ENCODE measurements at places on chromosomes 1 and 21.

DNA sequence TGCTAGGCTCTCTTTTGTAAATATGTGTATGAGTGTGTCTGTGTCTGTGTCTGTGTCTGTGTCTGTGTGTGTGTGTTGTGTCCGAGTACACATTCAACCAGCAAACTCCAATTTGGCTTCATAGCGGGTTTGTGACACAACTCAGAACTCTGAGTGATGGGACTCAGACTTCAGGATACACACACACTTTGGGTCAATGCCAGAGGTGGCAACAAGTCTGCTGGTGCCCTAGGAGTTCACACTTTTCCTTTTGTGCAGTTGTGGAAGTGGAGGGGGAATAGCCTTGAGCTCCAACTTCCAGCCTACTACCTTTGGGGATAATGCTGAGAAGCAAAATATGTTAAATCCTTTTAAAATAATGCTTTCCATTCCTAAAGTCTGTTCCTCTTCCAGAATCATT, 16.6 kb upstream of the TBX15 start:
- no peak for DNase-seq

- DNase-seq: no peak
These were observed 224.1 kb downstream of the SLC45A1 start for GRCh38 chr1:8541961-8542521.

DNA sequence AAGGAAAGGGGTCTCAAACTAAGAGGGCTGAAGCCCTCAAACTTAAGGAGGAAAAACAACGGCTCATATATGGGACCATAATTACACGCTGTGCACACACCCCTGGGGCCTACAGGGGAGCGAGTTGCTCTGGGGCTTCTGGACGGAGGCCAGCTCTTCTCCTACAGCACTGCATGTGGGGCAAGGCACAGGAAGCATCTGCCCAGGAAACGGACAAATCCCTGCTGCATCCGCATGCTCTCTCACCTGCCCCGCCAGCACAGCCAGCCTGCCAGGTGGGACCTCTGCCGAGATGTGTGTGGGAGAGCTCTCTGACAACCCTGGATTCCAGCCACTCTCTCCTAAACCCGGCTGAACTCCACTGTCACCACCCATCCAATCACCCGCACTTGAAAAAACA, 54.1 kb downstream of the MRPL37 start:
- no peak for DNase-seq

DNA sequence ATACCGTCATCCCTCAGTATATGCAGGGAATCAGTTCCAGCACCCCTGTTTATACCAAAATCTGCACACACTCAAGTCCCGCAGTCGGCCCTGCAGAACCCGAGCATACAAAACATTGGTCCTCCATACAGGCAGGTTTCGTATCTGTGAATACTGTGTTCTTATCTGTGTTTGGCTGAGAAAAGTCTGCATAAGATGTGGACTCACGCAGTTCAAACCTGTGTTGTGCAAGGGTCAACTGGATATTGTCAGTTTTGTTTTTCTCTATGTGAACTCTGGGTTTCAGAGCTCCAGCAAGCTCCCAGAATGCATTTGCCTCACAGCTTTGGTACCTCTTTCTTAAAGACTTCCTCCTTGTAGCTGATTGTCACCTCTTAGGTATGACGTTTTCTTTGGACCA, 100.6 kb downstream of the NR5A2 start:
- no peak for DNase-seq

GRCh38 chr1:89837510-89837909, 16.7 kb downstream of the LRRC8D start:
- no peak for DNase-seq

- DNase-seq: no peak
These were observed 120.3 kb downstream of the PTPRU start for GRCh38 chr1:29356663-29357062.

DNA sequence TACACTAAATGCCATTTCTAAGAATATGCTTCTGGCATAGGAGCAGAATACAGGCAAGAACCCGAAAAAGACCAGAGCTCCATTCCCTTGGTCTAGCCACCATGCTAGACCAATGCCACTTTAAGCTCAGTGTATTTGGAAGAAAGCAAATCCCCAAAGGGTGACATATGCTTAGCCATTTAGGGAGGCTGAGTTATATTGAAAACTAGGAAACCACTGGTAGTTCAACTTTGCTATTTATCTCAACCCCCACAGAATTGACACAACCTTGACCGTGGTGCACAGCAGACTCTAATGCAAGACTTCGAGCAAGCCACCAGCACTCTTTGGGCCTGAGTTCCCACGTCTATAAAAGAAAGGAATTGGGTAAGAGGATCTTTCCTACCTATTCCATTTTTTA, 167.9 kb downstream of the ADSS2 start:
- DNase-seq: no peak

- no peak for DNase-seq
These were observed 14.1 kb downstream of the PCSK9 start for GRCh38 chr1:55053265-55053954.

GRCh38 chr1:55363268-55363667, 148.1 kb upstream of the USP24 start:
- DNase-seq: no peak

- no peak for DNase-seq
These were observed 9.9 kb upstream of the COG2 start for GRCh38 chr1:230632273-230632873.

DNA sequence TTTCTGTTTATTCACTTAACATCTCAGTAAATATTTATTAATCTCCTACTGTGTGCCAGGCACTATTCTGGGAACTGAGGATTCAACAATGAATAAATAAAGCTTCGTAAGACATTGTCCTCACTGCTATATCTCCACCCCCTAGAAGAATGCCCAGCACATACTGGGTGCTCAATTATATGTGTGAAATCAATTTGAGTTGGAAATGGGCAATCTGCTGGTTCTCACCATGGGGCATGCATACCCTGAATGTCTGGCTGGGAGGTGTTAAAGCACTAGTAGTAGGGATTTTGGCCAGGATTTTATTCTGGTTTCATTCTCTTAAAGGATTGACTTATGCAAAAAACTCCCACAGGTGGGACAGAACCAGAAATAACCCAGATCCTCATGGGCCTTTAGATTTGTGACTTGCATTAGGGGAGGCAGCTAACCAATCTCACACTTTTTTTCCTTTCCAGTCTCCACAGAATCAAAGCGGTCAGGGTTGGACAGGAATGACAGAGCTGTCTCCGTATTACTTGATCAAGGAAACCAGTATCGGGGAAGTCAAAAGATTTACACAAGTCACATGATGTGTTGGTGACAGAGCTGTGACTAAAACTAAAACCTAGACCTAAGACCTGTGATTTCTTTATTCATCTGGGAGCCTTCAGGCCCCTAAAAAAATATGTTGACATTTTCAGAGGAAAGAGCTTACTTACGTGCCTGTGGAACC, 12.8 kb downstream of the GFI1 start:
- DNase-seq: no peak

DNA sequence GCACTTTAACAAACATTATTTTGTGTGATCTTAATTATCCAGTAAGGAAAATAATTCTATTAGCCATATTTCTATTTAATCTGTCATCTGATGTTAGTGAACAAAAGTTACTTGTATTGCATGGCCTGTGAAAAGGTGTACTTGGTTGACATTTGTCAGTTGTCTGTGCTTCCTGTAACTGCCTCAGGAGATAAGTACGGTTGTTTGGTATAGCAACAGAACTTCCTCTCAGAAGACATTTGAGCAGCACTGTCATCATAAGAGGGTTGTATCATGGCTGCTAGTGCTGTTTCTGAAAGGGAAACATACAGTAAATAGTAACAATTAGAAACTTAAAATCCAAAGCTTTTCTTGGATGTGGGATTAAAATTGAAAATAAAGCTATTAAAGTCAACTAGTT, 3.4 kb downstream of the BLZF1 start:
- DNase-seq: no peak

- DNase-seq: no peak
These were observed 9.3 kb downstream of the ATP1A2 start for GRCh38 chr1:160124705-160125478.

GRCh38 chr1:175078629-175079028, 11.0 kb downstream of the TNN start:
- no peak for DNase-seq

GRCh38 chr1:108758796-108759195, 12.3 kb downstream of the STXBP3 start:
- DNase-seq: no peak

DNA sequence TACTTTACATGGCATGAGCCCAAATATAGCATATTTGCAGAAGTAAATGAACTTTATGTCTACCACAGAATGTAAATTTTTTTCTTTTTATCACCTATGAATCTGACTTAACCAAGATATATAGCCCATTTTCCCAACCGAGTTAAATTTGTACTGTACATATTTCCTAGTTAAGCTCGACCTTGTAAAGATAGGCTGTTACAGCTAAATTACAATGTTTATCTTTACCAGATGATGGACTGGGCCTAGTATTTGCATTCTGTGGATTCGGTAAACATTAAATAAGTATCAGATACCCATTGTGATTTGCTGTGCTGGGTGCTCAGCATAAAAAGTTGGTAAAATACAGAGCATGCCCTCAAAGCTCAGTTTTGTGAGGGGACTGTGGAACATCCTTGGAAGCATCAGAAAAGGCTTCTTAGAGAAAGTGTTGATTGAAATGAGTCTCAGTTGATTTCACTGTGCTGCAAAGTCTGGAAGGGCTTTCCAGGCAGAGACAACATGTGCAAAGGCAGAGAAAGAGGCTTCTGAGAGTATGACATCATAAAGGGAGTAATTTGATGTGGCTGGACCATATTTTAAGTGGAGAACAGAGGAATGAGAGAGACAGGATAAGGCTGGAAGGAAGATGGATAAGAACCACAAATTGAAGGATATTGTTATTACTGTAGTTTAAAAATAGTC, 27.4 kb downstream of the MORC3 start:
- DNase-seq: no peak

- no peak for DNase-seq
These were observed 160.1 kb upstream of the UBE2U start for GRCh38 chr1:64043288-64043687.

DNA sequence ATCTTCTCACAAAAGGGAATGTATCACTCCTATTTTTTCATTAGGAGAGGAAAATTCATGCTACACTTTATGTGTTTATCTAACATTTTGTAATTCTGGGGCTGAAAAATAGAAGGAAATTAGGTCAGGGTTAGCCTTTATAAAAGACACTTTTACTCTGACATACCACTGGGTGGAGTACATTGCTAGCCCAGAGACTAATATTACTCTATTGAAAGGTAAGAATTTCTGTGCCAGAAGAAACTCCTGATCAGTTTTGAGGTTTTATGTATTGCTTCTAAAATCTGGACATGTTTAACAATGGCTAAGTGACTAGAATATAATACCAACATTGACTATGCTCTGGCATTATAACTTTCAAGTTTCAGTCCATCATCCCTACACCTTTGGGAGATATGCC, 724.6 kb downstream of the USP25 start:
- DNase-seq: no peak

- DNase-seq: no peak
These were observed 20.7 kb upstream of the SYNJ1 start for GRCh38 chr21:32748529-32748928.

- DNase-seq: no peak
These were observed 1.3 kb downstream of the AMIGO1 start for GRCh38 chr1:109508001-109508872.
